Spinal cord (tissue), 10 donors: ENCODE measurements at places on chromosomes 11 and 22.
A peak's percentile ranks its signal among the peaks of the same experiment; 100 is the strongest.

DNA sequence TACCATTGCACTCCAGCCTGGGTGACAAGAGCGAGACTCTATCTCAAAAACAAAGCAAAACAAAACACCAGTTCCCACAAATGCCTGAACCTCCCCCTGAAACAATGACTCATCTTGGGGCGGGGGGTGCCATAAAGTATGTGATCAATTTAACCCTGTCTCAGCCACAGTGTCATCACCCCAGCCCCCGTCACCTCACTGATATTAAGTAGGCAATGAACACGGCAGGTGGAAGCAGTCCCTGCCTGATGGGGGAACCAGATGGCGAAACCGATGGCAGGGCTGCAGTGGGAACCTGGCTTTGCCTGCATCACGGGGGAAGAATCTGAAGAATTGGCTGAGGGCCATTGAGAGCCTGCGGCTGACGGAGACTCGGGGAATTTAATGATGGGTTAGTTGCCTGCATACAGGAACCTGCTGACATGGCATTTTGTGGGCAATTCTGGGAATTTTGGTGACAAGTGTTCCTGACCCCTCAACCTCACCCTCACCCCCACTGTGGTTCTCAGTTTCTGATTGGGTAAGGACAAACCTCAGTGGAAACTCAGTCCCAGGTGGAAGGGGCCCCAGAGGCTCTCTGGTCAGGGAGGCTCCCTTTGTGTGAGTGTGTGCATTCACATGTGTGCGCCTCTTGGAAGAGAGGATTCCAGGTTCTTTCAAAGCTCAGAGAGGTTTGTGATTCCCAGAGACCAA is 39.1 kb upstream of the SHISAL1 start:
- no peak for DNase-seq

GRCh38 chr11:79481795-79482194 is 41.0 kb upstream of the TENM4 start:
- DNase-seq: no peak

GRCh38 chr22:34072585-34072984 is 152.3 kb upstream of the LARGE1 start:
- DNase-seq: no peak

- DNase-seq: no peak
Measured at GRCh38 chr11:77199137-77199745, 71.2 kb downstream of the MYO7A start.

GRCh38 chr11:30511408-30511807 is 74.7 kb downstream of the MPPED2 start:
- DNase-seq: no peak

DNA sequence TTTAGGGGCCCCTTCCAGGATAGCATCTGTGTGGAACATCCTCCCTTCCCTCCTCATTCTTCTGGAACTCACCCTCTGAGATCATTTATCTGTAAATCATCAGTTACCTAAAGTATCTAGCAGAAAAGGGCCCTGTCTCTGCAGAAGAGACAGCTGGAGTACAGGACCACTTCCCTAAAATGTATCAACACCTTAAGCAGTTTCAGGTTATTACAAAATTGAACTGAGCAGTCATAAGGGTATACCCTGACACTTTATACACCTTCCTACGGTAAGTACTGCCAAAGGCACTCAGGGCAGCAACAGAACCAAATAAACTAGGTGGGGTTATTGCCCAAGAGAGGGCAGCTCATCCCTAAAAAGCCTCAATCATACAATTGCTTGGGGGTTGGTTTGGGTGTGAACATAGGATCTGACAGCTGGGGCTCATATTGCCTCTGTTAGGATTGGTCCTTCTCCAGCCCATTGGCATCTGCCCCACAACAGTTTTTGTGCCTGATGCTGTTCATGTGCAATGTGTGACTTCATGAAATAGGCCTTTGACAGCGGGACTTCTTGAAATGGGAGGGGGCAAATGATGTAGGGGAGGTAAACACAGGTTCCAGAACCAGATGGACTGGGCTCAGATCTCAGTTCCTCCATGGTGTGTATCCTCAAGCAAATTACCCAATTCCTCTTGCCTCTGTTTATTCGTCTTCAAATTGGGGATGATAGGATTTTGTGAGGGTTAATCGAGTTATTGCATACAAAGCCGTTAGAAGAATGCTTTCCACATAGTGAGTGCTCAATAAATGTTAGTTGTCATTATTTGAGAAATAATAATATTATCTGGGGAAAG is 2.9 kb downstream of the POU2AF3 start:
- peak; percentile 65 for DNase-seq

DNA sequence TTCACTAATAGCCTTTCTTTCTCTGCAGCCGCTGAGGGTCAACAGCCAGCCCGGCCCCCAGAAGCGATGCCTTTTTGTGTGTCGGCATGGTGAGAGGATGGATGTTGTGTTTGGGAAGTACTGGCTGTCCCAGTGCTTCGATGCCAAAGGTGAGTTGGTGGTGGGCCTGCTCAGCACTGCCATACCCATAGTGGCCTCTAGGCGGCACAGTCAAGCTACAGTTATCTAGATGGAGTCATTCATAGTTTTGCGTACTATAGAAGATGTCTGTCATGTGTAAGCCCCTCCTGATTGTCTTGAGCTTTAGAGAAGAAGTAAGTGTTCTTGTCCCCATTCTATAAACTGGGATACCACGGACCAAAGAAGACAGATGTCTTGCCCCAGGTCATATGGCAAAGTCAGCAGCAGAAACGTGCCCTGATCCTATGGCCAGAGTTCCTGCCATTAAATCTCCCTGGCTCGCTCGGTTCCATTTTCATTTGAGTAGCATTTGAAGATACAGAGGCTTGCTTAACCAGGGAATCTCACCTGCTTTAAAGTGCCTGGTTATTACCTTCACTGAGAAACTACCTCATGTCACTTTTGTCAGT is 42.1 kb upstream of the CRTAM start:
- DNase-seq: peak; percentile 47
